ENCODE measurements at places on chromosomes 1 and 21. TPM values are rescaled to one million over a fixed set of nuclear protein-coding genes. Genes with fewer than 3 reads are reported as not detected.

GRCh38 chr1:160046494-160047110, 14.8 kb upstream of the PIGM start:
- no peak for DNase-seq

DNA sequence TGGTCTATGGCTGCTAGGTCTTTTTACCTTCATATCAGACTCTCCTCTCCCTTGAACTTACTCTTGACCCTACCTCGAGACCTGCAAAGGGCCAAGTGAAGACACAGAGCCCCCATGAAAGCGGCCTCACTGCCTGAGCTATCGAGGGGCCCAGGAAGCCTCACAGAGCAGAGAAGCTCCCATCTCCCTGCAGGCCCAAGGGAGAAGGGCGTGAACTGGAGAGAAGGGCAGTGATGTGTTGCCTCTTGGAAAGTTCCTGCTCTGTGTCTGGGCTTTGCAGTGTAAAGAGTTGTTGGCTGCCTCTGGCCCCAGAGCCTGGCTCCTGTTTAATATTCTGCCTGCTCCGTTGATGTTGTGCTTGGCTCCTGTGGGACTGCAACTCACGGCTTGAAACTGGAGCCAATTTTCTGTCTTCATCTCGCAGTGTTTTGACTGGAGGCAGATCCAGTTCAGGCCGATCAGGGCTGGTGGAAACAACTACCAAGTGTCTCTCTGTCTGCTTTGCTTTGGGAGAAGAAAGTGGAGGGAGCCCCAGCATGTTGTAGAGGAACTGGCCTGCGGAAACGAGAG, 4.3 kb downstream of the SERTAD4 start:
- peak; percentile 56 for DNase-seq

KRTAP26-1 gene
- total RNA-seq: not detected

- no peak for DNase-seq
These were observed 173.9 kb upstream of the HOOK1 start for GRCh38 chr1:59640851-59641250.

GRCh38 chr1:150010393-150011115, at the start of gene OTUD7B:
Gene OTUD7B (minus strand): TSS chr1:150010726. CDS start chr1:149977510, 33,216 bp downstream.
- DNase-seq: peak; percentile 73

CNIH3 gene
- 3.8 TPM for total RNA-seq

DNA sequence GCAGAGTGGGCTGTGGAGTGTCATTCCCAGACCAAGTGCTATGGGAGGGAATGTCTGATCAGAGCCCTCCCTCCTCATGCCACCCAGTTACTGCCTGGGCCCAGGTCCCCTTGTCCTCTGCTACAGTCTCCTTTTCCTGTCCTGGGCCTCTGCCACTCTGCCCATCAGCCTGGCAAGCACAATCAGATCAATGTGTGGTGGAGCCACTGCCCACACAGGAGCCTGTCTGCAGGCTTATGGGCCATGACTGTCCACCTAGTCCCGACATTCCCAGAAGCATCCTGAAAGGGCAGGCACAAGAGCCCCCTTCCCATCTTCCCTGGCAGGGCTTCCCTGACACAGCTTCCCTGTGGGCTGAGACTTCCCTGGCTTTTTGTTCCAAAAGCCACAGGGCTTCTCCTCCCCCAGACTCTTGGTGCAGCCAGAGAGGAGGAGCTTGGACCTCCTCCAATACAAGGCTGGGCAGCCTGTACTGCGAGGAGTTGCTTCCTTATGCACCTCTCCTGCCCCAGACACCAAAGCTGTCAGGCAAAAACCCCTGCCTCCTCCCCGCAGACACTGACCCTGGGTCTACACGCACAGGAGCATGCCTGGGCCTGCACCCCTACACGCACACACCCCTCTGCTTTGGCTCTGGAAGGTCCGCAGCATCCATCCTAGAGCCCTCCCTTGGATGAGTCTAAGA, 29.2 kb upstream of the CNTN2 start:
- DNase-seq: peak; percentile 45

AKNAD1 gene
- 2.3 TPM for total RNA-seq

Measured in breast epithelium (tissue), 4 donors.